WTC11 (cell line): ENCODE measurements at places on chromosomes 6 and 20. TPM values are rescaled to one million over a fixed set of nuclear protein-coding genes. Genes with fewer than 3 reads are reported as not detected.

BMP2 gene
- 0.96 to 1.3 TPM (median 1.2 TPM) in 3 replicates for total RNA-seq

DNA sequence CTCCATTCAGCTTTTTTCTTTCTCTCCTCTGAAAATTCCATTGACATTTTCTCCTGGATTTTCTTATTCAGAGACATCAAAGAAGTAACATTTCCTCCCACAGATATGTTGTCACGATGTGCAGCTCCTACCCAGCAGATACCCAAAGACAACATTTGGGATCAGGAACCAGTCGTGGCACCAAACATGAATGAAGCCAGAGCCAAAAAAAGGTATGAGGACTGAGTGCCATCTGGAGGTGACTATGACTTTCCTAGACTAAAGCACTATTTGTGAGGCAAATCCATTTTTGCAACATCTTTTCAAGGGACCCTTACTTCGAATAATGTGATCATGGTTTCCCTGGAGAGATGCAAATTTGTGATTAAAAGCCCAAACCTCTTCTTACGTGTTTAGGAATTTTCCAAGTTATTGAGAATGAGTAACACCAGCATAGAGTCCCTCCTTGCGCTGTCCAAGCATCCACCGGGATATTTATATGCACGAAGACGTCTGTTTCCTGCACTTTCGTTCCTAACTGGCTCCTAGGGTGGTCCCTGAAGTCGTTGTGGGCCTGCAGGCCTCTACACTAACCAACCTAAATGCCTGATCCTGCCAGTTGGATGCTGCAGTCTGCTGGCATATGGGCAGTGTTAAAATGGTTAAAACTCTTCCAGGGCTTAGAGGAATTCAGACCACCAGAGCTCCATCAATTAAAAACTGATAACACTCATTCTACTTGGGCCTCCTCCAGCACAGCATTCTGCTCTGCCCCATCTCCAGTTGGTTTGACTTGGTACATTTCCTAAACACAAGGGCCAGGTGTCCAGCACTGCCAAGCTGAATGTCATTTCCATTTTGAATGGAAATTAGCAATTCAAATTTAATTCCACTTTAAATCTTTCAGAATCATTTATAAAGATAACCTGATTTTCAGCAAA, 256.6 kb downstream of the C6orf118 start:
- peaks cover 23% of the 10 kb centered on the region for H3K36me3 ChIP-seq
- no peak overlapping the region for H3K4me3 ChIP-seq
- DNase-seq, result no peak
- H3K4me1 ChIP-seq, result peaks cover 3% of the 10 kb centered on the region; the same call in 1 of the 2 replicates
- H3K27me3 ChIP-seq, result peaks cover 16% of the 10 kb centered on the region

PPP1R16B gene
- total RNA-seq, result 8.1 to 12.0 TPM (median 8.2 TPM) in 3 replicates

E2F1 gene
- 34.2 to 44.2 TPM (median 34.5 TPM) in 3 replicates for total RNA-seq

DNA sequence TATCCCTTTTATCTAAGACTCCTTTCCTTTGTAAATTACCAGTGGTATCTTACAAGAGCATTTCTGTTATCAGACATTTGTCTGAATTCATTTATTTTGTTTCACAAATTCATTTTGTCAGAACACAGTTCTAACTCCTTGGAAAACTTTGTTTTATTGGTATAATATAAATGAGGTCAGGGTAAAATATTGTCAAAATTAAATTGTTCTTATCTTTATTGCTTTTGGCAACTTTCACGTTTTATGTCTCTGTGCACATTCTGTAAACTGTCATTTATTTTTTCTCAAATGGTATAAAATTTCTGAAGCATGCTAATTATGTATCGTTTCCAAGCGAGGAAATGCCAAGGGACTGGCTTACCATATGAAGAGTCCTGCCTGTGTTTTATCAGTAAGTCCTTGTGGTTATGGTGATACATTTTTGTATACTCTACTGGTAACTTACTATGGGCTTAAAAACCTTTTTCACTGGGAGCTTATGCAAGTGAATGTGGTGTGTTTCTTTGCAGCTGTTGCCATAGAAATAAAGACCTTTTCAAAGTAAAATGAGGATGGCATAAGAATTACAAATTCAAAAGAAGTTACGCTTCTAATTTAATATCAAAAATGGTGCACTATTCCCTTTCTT, 214.2 kb downstream of the COL19A1 start:
- H3K27ac ChIP-seq, result no peak overlapping the region
- DNase-seq, result no peak
- peaks cover 12% of the 10 kb centered on the region for H3K4me1 ChIP-seq
- H3K36me3 ChIP-seq, result no peaks in the 10 kb centered on the region
- no peaks in the 10 kb centered on the region for H3K27me3 ChIP-seq

- H3K27me3 ChIP-seq, result no peaks in the 10 kb centered on the region
- H3K27ac ChIP-seq, result peak overlapping the region; percentile 65; the same call in 1 of the 2 replicates
- peaks cover 63% of the 10 kb centered on the region for H3K4me1 ChIP-seq
- no peak overlapping the region for H3K4me3 ChIP-seq
- no peak for DNase-seq
These were observed 11.1 kb downstream of the MTHFD1L start for GRCh38 chr6:150876598-150876997.

DNAAF9 gene
- total RNA-seq, result 6.3 to 8.6 TPM (median 8.1 TPM) in 3 replicates

DNA sequence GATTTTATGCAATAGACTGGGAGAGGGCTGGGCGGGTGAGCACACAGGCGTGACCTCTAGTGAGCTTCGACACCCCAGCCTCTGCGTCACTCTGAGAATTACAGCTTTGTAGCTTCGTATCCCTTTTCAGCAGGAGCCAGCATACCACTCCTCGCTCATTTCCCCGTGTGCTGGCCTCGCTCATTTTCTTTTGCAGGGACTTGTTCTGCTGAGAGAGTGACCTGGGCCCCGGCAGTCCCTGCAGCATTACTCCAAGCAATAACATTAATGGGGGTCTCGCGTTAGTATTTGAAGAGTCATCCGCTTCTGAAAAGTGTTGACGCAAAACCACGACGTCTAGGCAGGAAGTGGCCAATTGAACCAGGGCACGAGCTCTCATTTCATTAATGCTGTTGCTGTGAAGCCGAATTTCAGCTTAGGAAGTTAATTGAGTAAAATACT, 193.7 kb downstream of the QKI start:
- no peak overlapping the region for H3K27ac ChIP-seq
- DNase-seq, result no peak
- H3K4me3 ChIP-seq, result no peak overlapping the region
- H3K4me1 ChIP-seq, result peaks cover 14% of the 10 kb centered on the region

- no peak overlapping the region for H3K4me3 ChIP-seq
- peaks cover 35% of the 10 kb centered on the region for H3K27me3 ChIP-seq
- no peak for DNase-seq
- H3K27ac ChIP-seq, result no peak overlapping the region
- no peaks in the 10 kb centered on the region for H3K36me3 ChIP-seq
These were observed 11.6 kb upstream of the ARMC12 start for GRCh38 chr6:35725081-35725708.

NKX2-4 gene
- 0.07 to 0.11 TPM in 2 of 3 replicates, not detected in the other for total RNA-seq
